ENCODE measurements at places on chromosomes 3 and 15.

DNA sequence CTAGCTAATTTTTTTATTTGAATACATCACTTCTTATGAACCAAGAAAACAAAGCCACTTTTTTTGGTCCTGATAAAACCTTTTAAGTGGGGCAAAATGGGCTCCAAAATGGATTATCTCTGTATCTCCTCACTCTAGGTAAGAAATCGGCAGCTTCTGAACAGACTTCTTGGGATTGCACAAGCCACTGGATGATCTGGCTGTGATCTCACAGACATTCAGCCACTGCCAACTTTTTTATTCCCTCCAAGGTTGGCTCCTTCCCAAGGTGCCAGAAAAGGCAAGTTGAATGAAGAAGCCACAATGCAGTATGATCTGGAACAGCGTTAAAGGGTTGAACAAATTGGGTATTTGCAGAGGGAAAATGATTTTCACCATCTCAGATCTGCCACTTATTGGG, 73.2 kb downstream of the PRICKLE2 start:
- no peak for DNase-seq

DNA sequence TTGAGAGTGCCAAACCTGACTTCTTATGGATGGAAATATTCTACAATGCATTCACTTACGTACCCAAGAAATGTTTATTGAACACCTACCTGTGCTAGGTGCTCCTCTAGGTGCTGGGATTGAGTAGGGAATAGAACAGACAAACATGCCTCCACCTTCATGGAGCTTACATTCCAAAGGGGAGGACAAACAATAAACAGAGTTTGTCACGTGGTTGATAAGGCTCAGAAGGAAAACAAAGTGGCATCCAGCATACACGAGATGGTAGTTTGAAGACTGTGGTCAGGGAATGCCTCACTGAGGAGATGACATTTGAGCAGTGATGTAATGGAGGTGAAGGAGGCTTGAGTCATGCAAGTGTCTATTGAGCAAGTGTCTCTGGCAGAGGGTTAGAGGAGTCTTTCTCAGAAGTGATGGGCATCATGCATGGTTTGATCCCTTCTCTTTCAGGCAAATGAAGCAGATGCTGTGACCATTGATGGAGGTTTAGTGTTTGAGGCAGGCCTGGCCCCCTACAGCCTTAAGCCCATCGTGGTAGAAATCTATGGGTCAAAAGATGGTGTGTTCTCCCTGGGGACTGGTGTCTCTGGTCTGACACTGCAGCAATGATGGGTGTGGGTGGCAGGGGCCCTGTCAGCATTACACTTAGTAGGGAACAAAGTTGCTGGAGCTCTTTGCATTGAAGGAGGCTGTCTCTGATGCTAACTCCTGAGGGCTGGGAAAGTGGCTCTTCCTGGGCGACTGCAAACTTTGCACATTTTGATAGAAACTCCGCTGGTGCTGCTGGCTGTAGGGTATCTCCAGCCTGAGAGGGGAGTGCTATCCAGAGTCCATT, 29.7 kb upstream of the TOPBP1 start:
- no peak for DNase-seq

GRCh38 chr15:80456517-80457492, 52.6 kb downstream of the ARNT2 start:
- DNase-seq: no peak

- DNase-seq: no peak
Observed at GRCh38 chr3:81164806-81165205, 596.6 kb downstream of the GBE1 start.

DNA sequence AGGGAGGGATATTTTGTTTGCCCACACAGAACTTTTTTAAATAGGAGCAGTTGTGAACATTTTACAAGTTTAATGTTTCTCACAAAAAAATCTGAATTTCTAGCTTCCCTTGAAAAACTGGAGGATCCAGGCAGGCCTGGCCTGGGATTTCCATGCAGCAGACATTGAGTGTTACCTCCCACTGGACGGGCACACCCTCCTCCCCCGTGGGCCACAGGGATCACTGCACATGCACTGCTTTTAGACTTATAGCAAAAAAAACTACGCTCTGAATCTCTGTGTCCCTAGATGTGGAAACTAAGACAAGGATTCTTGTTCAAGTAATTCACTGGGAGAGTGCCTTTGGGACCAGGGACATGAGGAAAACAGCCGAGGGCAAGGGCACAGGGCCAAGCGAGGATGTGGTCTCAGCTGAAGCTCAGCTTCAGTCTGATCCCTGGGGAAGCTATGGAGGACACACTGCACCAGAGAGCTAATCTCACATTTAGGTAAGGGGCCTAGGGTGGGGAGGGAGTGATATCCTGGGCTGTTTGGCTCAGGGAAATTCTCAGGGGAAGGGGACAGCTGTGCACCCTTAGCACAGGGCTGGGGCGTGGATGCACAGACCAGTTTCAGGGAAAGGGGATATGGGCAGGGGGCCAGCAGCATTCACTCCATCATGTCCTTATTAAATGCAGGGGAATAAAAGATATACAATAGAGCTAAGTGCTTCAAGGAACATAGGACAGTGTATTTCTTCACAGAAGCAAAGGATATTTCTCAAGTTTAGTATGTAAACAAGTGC, 46.0 kb downstream of the FSIP1 start:
- DNase-seq: no peak

GRCh38 chr3:44093531-44093930, 148.2 kb upstream of the TOPAZ1 start:
- DNase-seq: no peak

- no peak for DNase-seq
Observed at GRCh38 chr3:138398791-138399575, 35.4 kb upstream of the ESYT3 start.

- DNase-seq: no peak
Observed at GRCh38 chr3:136262559-136262958, 12.4 kb downstream of the PCCB start.

DNA sequence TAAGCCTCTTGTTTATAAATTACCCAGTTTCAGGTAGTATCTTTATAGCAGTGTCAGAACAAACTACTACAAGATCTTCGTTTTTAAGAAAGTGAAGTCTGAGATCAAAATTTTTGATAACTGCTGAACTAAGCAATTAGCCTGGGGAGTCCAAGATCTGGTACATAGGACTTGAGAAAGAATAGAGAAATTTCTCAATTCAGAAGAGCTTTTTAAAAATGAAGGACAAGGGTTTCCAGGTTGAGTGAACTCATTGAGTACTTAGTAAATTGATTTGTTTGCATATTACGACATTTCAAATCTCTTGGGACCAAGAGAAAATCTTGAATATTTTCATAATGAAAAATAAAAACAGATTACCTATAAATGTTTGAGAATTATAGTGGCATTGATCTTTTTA, 386.6 kb upstream of the THRB start:
- DNase-seq: no peak

GRCh38 chr15:31472636-31473384, 146.2 kb downstream of the KLF13 start:
- DNase-seq: no peak

DNA sequence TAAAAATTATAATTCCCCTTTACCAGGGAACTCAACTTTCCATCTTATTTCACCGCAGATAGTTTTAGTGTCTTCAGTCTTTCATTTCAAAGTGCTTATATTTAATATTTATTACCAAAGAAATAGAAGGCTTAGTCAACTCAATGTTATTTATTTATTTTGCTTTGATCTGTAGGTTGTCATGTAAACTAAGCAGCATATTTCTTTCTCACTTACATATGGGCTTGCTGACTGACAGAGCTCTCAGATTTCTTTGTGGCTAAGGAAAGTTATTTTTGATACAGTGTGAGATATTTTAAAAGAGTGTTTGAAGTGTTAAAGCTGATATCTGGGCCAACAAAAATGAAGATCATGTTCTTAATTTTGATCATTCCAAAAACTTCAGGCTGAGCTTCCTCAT, 331.4 kb downstream of the ROBO1 start:
- DNase-seq: no peak

DNA sequence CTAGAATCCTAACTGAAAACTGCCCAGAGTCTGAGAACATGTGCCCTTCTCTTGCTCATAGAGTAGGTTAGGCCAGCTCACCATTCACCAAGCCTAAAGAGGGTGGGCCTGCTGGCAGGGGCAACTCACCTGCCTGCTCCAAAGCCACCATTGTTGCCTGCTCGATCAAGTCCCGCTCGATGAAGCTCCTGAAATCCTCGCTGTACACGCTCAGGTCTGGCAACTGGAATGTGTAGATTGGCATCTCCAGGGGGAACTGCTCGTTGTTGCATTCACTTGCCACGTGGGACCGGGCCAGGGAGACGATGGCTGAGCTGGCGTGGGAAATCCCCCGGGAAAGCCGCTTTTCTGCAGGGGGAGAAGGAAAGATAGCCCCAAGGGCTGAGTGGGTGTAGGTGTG, 232.2 kb downstream of the KLF13 start:
- no peak for DNase-seq

GRCh38 chr3:179265875-179266274, 15.0 kb upstream of the KCNMB3 start:
- no peak for DNase-seq

DNA sequence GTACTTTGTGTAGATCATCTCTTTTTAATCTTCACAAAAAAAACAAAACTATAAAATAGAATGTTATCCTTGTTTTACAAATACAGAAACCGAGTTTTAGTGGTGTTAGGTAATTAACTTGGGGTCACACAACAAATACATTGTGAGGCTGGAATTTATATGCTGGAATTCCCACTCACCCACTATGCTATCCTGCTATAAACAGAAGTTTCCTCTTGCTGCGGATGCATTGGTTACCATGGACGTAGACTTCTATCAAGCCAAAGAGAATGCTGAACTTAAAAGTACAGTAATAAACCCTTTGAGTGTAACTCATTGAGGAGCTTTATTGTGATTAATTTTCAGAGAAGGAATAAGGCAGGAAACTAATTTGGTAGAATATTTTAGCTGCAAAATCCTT, 9.2 kb downstream of the SNAP23 start:
- no peak for DNase-seq

DNA sequence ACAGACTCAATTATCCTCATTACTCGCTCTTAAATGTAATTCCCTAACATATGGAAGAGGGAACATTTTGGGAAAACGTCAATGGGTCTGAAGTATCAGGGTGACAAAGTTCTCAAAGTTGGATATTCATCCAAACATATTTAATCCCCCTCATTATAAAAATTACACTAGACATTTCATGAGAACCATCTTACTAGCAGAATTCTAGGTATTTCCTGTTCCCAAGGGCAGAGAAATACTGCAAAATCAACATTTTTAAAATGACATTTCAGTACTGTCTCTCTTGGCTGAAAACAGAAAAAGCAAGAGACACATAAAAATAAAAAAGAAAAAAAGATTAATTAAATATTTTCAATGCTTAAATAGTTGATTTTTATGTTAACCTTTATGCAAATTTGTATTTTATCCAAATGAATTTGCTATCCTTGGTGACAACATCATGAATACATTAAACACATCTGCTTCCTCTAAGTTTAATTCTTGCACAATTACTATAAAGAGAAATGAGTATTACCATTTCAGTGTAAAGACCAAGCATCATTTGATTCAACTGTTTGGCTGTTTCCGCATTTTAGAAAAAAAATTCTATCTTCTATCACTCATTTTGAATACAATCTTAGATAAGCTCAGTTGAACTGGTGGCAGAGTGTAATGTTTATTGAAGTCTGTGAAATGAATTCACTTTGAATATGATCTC, 114.8 kb upstream of the COL8A1 start:
- DNase-seq: no peak

- peak; percentile 53 for DNase-seq
Observed at GRCh38 chr3:137121704-137122314, 164.0 kb downstream of the IL20RB start.

DNA sequence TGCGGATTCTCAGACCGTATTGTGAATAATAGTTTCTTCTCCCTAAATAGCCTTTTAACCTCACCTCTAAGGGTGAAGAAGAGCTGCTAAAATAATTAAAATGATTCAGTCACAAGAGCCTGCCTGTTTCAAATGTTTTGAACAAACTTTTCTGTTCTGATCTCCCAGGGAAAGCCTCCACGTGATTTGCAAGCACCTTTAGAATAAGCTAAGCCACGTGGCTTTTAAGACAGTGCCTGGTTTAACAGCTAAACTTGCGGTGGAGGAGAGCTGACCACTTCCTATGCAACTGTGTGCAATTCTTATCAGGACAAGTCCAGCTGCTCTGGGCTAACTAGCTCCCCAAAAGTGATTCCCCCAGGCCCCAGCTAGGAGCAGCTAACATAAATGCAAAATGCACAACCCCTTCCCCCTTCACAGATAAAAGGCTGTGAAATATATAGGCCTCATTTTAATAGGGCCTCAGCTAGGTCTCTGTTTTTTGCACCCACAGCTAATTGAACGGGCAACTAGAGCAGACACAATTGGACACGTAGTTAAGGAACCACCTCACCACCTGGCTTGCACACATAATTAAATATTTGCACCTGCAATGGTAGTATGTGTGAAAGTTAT, 401.2 kb upstream of the NR2F2 start:
- no peak for DNase-seq

- DNase-seq: no peak
Observed at GRCh38 chr3:41350441-41350840, 151.1 kb downstream of the CTNNB1 start.

GRCh38 chr3:51398595-51399310, 7.7 kb downstream of the RBM15B start:
- no peak for DNase-seq

- DNase-seq: no peak
Observed at GRCh38 chr3:9553021-9553947, at the start of gene LHFPL4. LHFPL4 (minus strand) TSS chr3:9553822; CDS start chr3:9552679, 1,143 bp downstream.

GRCh38 chr15:98996624-98997023, 11.0 kb downstream of the PGPEP1L start:
- no peak for DNase-seq

DNA sequence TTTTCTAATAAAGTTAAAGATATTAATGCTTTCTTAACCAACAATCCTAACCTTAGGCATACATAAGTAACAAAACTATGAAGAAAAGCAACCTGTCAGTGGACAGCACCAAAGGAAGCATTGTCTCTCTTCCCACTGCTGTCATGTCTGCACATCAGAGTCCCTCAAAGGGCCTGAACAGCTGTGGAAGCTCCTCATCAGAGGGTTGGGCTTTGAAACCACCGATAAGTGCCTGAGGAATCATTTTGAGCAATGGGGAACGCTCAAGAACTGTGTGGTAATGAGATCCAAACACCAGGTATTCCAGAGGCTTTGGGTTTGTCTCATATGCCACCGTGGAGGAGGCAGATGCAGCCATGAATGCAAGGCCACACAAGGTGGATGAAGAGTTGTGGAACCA, 182.5 kb downstream of the FMN1 start:
- DNase-seq: no peak

DNA sequence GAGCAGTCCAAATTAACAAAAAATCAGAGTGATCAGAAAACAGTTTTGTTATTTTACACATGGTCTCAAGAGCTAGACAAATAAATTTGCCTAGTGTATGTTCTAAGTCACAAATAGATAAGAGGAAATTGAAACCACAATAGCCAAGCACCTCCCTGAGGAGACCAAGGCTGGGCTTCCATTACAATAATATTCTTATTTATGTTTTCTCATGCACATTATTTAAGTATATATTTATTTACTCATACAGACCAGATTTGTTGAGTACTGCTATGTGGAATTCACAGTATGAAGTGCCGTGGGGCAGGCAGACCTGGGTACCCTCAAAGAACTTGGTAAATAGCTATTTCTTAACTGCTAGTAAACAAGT, 242.3 kb upstream of the ICE2 start:
- DNase-seq: no peak

- no peak for DNase-seq
Observed at GRCh38 chr15:70772402-70772801, 9.0 kb upstream of the UACA start.

GRCh38 chr3:32097768-32098167, 8.7 kb upstream of the GPD1L start:
- DNase-seq: no peak

- DNase-seq: no peak
Observed at GRCh38 chr3:196323016-196323415, 5.0 kb upstream of the DYNLT2B start.

- DNase-seq: peak; percentile 23
Observed at GRCh38 chr15:87614704-87615103, 641.8 kb downstream of the NTRK3 start.

Data from NCI-H526 (cell line).